ACHN (cell line): ENCODE measurements at places on chromosomes 7 and 10.

GRCh38 chr10:79427965-79428364 lies 17.5 kb downstream of the ZCCHC24 start:
- no peak for DNase-seq

DNA sequence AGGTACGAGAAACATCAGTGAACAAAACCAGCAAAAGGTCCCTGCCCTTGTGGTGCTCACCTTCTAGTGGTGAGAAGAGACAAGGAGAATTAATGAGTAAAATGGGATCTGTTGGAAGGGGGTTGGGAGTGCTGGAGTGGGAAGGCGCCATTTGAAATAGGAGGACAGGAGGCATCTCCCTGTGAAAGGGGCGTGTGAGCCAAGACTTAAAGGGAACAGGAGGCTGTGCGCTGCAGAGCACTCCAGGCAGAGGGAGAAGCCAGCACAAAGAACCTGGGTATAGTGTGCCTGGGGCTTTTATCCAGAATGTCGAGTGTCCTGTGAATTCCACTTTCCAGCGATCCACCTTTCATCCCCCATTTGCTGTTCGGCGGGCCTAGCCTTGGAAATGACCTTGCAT lies 497.9 kb upstream of the GALNT17 start:
- no peak for DNase-seq

- DNase-seq, result no peak
Measured at GRCh38 chr10:78267598-78267997, 233.9 kb downstream of the RPS24 start.

DNA sequence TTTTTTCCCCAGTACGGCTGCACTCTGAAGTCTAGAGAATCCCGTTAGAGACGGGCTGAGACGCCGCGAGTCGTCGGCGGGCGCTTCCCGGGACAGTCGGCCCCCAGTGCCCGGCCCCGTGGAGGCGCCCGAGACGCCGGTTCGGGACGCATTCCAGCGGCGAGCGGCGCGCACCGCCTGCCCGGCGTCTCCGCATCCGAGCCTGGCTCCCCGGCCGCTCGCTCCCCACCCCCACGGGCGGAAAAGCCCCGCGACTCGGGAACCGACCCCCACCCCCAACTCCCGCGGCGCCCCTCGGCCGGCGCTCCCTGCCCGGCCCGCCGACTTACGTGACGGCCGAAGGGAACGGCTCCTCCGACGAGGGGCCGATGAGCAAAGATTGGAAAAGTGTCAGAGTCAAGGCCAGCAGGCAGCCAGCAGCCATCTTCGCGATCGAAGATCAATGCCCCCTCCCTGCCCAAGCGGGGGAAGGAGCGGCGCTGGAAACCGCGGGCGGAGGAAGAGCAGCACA lies 486 bp downstream of the CACNA2D1 start:
- peak; percentile 42 for DNase-seq

GRCh38 chr7:29113384-29114102 lies 32.8 kb downstream of the CPVL start:
- peak; percentile 54 for DNase-seq

DNA sequence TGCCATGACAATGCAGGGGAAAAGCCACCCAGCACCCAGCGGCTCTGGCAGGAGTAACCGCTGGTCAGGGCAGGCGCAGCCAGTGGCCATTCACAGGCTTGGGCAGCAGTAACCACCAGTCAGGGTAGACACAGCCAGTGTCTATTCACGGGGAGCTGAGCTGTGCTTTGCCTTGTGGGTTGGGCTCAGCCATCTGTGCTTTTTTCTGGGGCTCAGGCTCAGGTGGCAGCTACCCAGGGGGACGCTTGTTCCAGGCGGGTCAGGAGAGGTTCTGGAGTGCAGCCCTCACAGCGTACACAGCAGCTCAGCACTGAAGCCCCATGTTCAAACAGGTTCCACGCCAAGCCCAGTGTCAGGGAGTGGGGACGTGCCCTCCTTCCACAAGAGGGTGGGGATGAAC lies 28.5 kb downstream of the FOXL3 start:
- DNase-seq, result no peak

GRCh38 chr7:69932034-69932628 lies 333.9 kb downstream of the AUTS2 start:
- DNase-seq, result peak; percentile 24

- no peak for DNase-seq
Measured at GRCh38 chr10:79219322-79219957, 127.8 kb upstream of the PPIF start.

DNA sequence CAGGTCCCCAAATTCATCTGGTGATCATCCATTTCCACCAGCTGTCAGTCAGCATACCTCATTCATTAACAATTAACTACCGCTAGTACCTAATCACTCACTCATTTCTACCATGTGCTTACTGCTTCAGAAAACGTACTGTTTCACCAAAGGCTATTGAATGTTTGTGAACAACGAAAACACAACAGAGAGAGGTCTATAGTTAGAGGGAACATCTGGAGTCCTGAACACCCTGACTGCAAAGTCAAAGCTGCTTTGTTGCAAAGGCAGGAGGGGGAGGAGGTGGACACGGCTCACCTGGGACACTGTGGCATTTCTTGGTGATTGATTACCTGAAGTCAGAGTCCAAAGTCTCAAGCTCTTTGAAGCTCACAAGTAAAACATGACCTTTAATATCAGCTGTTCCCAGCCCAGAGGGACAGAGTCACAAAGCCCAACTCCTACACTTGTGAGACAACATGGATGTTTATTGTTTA lies 342.3 kb upstream of the ADARB2 start:
- peak; percentile 53 for DNase-seq

DNA sequence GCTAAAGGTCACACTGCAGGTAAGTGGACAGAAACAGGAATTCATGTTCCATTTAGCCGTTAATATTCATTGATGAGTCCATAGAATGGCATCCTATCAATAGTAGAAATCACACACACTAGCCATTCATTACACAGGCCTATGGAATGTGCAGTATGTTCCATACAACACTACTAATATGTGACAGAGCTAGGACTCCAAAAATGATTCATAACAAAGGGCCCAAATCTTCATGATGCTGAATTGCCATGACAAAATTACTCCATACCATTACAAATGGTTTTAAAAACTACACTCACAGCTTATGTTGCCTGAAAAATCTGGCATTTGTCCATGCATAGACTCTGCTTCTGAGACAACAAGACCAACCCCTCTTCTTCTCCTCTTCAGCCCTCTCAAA lies 549.1 kb downstream of the XPNPEP1 start:
- no peak for DNase-seq

- DNase-seq, result no peak
Measured at GRCh38 chr10:62870866-62871265, 54.7 kb upstream of the EGR2 start.

DNA sequence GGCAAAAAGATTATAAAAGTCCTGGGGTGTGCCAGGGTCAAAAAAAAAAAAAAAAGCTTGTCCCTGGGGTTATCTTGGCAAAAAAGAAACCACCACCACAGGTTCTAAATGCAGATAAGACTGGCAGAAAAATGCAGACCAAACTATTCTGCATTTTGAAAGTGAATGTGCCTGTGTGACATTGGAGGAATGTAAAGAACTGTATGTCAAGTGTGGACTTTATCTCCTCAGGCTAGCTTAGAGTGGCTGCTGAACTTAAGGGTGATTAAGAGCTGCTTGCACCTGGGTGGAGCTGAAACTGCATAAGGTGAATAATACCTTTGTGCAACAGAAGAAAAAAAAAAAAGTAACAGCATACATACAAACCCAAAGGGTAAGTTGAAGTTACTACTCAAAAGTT lies 1.3 kb upstream of the NAPEPLD start:
- DNase-seq, result no peak

DNA sequence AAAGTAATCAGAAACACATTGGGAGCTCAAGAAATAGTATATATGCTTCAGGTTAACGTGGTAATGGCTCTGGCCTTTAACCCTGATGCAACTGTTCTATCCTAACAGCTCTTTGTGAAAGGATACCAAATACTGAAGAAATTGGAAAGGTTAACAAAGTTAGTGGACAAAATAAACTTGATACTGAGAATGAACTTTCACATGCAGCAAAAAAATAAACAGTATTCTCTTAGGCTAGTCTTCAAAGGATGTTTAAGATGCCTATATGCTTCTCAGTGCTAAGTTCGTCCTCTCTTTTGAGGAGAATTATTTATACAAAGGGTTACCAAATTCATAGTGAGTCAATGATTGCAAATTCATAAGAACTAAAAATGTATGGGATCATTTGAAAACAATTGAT lies 256.2 kb upstream of the FERD3L start:
- no peak for DNase-seq

- DNase-seq, result no peak
Measured at GRCh38 chr7:16636555-16637101, 8.9 kb downstream of the ANKMY2 start.

GRCh38 chr10:18463673-18464211 lies 187.6 kb downstream of the NSUN6 start:
- DNase-seq, result no peak

GRCh38 chr7:156865493-156865892 lies 27.5 kb downstream of the LMBR1 start:
- no peak for DNase-seq

DNA sequence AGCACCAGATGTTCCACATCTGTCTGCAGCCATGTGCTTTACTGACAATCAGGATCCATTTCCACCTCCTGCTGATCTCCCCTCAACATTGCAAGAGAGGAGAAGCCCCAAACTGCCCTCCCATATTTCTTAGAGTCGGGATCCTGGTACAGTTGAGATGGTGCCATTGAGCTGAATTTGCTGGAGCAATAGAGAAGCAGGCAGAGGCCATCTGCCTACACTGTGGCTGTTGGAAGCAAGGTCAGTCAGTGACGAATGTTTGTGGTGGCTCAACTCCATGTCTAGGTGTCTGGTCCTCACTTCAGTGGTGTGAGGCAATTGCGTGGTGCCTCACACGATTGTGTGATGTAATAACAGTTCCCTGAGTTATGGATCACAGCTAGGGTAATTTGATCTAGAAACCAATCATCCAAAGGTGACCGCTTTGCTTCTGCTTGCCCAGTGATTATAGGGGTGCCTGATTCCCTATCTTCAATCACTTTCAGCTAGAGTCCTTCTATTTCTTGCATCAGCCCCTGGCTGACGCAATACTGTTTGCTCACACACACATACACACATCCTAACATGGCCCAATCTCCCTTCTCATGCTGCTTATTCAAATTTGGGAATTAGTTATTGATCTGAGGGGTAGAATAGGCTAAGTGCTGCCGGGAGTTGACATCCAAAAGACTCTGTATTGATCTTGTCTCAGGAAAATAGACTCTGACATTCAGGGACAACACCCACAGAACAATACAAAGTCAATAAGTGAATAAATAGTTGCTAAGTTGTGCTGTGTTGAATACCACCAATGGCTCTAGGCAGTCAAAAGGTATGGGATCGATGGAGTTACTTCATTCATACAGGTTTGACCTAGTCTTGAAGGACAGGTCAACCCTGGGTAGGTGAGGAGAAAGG lies 46.1 kb upstream of the SLC35B4 start:
- no peak for DNase-seq

DNA sequence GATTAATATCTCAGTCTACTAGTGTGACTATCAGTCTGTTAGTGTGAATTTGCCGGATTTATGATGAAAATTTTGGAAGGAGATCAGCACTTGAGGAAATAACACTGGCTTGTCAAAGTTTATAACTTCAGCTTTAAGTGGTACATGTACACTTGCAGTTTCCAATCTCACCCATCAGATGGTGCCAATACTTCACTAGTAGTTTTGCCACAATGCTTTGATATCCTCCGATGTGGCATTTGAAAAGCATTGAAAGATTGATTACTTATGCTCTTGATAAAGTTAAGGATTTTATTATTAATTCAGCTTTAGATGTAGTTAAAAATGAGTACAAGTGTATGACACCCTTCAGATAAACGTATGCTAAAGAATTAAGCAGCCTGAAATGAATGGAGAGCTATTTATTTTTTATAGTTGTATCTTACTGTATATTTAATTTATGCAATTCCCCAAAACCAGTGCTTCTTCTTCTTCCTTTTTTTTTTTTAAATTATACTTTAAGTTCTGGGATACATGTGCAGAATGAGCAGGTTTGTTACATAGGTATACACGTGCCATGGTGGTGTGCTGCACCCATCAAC lies 98.2 kb downstream of the ANLN start:
- peak; percentile 81 for DNase-seq

GRCh38 chr7:117718116-117718835 lies 155.0 kb downstream of the CTTNBP2 start:
- no peak for DNase-seq

- DNase-seq, result no peak
Measured at GRCh38 chr7:44695756-44696155, 52.9 kb upstream of the ZMIZ2 start.

- DNase-seq, result no peak
Measured at GRCh38 chr7:134903073-134903790, 83.1 kb upstream of the AGBL3 start.

- DNase-seq, result peak; percentile 51
Measured at GRCh38 chr7:113698556-113699220, 220.1 kb downstream of the PPP1R3A start.

DNA sequence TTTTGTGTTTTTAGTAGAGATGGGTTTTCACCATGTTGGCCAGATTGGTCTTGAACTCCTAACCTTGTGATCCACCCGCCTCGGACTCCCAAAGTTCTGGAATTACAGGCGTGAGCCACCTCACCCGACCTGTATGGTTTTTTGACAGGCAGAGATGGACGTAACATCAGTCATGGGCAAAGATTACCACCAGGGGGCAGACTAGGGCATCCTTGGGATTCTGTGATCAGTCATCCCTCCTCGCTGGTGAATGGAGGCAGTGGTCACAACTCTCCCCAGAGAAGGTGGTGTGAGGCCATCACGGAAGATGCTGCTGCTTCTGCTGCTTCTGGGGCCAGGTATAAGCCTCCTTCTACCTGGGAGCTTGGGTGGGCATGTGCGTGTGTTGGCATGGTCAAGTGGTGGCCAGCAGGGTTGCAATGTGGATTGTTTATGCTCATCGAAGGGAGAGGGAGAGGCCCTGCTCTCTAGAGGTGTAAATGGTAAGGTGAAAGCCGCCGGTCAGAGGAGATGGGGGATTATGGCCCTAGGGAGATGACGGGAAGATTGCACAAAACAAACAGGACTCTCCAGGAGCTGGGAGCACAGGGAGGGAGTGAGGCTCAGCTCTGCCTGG lies 122.7 kb upstream of the PRSS1 start:
- DNase-seq, result peak; percentile 74

- DNase-seq, result no peak
Measured at GRCh38 chr7:127954357-127954748, 76.9 kb downstream of the LRRC4 start.

- no peak for DNase-seq
Measured at GRCh38 chr7:106566672-106567071, 94.3 kb downstream of the CCDC71L start.

GRCh38 chr7:97512441-97513207 lies 219.3 kb upstream of the TAC1 start:
- DNase-seq, result no peak

DNA sequence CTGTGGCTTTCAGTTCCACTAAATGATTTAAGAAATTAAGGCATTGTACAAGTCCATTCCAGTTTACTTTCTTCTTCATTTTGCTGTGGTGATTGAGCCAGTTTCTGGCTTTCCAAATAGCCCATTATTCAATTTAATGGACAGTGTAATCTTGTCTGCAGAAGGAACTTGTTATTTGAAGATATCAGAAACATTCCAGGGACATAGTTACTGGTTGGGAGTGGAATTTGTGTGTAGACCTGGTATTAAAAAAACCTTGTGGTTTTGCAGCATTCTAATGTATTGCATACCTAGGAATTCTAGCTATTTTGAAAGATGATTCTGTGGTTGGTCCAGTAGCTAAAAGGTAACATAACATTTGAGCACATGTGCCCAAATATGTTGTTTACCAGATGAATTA lies 72.2 kb downstream of the MCU start:
- peak; percentile 80 for DNase-seq
